GM06990 (cell line): ENCODE measurements at places on chromosomes 11 and 22.

GRCh38 chr11:33320016-33320813, 63.0 kb downstream of the HIPK3 start:
- DNase-seq, result no peak

DNA sequence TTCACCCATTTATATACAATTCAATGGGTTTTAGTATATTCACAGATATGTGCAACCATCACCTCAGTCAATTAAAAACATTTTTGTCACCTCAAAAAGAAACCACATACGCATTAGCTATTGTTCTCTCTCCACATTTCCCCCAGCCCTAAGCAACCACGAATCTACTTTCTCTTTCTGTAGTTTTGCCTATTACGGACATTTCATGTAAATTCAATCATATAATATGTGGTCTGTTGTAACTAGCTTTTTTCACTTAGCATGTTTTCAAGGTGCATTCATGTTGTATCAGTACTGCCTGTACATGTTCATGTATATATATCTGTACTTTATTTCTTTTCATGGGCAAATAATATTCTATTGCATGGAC, 104.7 kb upstream of the RRM1 start:
- DNase-seq, result no peak

GRCh38 chr11:86818462-86819192, 18.3 kb downstream of the PRSS23 start:
- DNase-seq, result no peak

- DNase-seq, result no peak
These were observed 44.8 kb upstream of the MYO18B start for GRCh38 chr22:25697181-25697664.

DNA sequence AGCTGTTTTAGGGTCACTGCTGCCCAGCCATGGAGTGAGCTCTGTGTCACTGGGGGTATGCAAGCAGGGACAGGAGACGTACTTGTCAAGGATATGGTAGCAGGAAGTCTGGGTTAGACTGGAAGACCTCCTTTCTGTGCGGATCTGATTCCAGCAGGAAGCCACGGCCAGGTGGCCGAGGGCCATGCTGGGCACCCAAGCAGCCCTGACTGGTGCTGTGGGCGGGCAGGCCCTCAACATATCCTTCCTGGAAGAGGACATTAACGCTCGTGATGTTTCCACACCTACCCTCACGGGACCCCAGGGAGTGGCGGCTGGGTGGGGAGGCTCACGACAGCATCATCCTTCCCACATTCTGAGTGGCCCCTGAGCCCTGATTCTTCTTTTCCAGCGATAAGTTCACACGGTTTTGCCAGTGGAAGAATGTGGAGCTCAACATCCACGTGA, 8.7 kb upstream of the ANKRD13D start:
- DNase-seq, result peak; percentile 7

DNA sequence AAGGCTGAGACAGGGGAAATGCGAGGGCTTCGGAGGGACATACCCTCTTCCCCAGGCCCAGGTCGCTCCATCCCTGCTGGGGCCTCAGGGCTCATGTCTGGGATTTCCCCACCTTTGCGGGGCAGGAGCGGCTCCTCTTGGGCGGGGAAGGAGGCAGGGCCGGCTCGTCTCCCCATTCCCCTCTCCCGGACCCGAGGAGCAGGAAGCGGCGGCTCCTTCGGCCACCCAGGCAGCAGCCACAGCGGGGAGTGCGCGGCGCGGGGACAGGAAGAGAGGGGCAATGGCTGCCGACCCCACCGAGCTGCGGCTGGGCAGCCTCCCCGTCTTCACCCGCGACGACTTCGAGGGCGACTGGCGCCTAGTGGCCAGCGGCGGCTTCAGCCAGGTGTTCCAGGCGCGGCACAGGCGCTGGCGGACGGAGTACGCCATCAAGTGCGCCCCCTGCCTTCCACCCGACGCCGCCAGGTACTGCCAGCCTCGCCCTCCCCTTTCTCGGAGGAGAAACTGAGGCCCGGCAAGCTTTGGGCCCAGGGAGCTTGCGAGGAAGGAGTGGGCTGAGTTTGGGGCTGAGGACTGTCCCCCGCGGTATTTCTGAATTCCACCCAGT, at the start of gene ANKK1:
Gene ANKK1 (plus strand): TSS at position 175 of the 607 bp plus-strand sequence. CDS start 106 bp downstream, at position 281.
- no peak for DNase-seq

GRCh38 chr11:11472106-11472505, 119.1 kb upstream of the CSNK2A3 start:
- DNase-seq, result no peak

DNA sequence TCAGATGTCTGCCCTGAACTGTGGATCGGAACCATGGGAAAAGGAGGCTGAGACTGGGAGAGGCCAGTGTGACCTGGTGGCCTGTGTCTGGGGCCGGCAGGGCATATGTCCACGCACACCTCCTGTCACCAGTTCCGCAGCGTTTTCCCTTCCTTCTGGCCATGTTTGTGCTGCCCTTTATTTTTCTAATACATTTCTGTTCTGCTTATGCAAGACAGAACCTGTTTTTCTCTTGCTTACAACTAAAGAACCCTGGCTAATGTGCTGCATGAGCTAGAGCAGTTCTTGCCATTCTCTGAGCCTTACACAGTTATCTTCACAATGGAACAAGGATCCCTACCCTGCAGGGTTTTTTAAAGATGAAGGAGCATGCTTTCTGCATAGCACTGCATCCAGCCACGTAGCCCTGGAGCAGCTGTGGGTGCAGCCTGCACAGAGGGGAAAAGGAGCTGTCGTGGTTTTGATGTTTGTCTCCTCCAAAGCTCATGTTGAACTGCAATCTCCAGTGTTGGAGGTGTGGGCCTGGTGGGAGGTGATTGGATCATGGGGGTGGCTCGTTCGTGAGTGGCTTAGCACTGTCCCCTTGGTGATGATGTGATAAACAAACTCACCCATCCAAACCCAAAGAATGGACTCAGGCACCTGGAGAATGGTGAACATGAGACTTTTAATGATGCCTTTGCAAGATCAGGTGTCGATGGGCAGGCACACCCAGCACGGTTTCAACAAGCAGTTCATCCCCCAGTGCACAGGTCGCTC, 84.8 kb upstream of the SHANK2 start:
- no peak for DNase-seq

DNA sequence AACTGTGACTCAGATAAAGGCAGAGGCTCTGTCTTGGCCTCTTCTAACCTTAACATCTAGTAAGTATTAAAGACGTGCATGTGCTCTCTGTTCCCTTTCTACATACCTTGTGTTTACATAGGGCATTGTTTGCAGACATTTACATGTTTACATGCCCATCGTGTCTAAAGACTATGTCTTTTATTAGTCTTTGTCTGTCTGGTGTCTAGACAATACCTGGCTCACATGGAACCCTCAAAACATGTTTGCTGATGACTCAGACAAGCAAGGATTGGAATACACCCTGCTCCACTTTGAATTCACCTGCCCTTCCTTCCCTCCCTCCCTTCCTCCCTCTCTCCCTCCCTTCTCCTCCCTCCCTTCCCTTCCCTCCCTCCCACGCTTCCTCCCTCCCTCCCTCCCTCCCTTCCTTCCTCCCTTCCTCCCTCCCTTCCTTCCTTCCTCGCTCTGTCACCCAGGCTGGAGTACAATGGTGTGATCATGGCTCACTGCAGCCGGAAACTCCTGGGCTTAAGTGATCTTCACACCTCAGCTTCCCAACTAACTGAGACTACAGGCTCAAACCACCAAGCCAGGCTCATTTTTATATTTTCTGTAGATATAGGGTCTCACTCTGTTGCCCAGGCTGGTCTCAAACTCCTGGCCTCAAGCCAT, 23.7 kb upstream of the SORL1-AS1 start:
- DNase-seq, result no peak
